ENCODE measurements at places on chromosomes 4 and X.

GRCh38 chrX:129780441-129781105 is 824 bp downstream of the SASH3 start:
- no peak for DNase-seq

DNA sequence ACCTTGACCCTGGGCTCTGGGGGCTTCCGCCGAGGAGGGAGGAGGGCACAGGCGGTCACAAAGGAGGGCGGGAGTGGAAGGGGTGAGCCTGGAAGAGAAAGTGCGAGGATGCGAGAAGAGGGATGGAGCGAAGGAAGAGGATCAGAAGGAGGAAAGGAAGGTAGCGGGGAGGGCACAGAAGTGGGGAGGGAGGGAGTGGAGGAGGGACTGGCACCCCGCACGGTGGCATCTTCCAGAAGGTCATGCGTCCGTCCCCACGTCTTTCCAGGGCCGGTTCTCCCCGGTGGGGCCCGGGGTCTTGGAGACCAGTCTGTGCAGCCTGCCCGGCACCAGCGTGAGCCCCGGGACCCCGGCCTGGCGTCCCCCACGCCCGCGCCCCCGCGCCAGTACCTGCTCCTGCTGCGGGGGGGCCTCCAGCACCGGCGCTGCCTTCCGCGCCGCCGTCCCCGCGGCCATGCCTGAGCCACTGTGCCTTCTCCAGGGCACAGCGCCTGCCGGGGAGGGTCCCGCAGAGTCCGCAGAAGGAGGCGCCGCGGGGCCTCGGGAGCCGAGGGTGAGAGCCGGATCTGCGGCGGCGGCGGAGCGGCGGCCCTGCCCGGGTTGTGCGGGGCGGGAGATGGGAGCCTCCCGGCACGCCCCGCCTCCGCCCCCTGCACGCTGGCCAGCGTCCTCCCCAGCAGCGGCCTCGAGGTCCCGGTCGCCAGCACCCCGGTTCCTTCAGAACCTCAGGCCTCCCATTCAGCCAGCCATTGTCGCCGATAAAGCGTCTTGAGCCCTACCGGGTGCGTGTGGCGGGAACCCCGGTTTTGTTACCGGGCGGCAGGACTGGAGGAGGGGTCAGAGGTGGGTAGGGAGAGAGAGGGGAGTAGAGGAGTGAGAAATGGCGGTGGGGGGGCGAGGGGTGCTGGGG is at the start of gene RNF175:
TSS of gene RNF175 (minus strand) at position 618 of the 910 bp plus-strand sequence. CDS start at position 456, 162 bp downstream.
- no peak for DNase-seq

DNA sequence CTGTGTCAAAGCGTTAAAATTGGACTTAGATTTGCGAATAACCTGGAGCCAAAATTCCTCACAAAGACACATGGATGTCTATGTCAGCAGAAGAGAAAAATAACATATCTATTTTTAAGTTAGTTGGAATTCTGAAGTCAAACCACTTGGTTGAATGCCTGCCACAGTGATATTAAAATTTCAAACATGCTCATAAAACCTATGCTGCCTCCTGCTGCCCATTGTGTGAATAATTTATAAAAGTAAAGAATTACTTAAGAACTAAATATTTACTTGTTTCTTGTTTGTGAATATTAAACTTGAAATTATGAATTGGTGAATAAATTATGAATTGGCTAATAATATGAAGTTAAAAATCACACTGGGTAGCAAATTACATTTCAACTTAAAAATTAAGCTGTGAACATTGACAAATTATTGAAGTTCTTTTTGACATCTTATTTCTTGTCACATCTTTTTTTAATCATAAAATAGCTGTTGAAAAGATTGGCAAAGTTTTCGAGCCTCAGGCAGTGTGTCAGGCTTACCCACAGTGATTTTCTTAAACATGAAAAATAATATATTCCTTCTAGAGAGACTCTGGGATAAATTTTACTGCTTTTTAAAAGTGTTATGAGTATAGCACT is 35.4 kb downstream of the FABP2 start:
- peak; percentile 40 for DNase-seq

- no peak for DNase-seq
Measured at GRCh38 chrX:15781961-15782699, 8.2 kb upstream of the ZRSR2 start.

- no peak for DNase-seq
Measured at GRCh38 chrX:121496966-121497365, 449.6 kb downstream of the GLUD2 start.

- DNase-seq = peak; percentile 46
Measured at GRCh38 chr4:8334786-8335460, 65.4 kb downstream of the HTRA3 start.

DNA sequence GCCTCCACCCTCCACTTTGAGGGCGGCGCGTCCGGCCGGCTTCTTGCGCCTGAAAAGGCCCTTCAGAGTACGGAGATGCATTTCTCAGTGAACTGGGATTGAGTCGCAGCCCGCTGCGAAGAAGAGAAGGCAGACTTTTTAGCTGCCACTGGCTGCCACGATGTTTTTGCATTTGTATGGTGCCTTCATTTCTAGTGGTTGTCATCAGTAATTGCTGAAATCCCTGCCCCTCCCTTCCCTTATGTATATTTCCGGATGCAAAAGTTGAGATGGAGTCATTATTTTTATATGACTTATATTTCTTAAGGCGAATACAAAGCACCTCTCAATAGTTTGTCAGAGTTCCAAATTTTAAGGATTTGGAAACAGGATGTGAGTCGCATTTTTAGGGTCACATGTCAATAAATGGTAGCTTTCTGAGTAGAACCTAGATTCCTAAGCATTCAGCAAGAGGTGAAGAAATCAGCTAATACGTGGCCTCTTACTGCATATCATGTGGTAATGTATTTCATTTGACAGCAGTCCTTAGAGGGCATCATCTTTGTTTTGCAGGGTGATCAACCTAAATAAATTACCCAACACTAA is 658 bp downstream of the ATP6AP2 start:
- no peak for DNase-seq

DNA sequence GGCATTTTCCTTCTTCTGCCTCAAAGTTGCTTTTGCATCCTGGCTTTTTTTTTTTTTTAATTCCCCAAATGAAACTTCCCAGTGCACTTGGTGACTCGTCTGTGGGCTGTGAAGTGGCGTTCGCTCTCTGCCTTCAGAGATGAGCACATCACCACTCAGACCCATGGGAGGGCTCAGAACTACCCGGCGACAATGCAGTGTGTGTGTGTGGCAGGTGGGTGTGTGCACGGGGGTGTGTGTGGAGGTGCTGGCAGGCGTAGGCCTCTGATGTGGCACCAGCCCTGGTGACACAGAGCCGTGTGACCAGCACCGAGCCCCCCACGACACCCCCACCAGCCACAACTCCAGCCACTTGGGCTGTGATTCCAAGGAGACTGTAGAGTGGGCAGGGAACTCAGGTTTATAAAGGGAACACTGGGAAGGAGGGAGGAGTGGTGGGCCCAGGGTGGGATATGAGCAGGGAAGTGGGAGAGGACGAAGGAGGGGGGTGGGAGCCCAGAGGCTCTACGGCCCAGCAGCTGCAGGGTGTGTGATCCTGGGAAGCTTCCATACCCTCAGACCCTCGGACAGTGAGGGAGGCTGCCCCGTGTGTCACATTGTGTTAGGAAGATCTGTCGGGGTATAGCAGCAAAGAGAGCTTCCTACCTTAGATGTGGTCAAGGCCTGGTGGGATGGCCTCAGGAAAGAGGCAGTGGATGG is 6.0 kb upstream of the WFS1 start:
- no peak for DNase-seq

DNA sequence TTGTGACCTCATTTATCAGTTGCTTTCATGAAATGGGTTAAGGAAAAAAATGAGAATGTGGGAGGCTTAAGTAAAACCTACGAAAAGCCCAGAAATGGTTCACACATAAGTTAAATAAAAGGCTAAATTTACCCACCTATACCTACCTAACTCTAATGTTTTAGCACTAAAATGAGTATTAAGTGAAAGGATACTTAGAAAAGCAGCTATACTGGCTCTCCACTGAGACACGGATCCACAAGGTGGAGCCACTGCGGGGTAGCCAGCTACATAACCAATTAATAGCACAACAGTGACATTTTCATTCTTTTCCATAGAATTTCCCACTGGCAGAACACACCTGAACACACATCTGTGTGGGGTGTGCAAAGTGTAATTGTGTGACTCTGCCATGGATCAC is 101.9 kb downstream of the MAML3 start:
- DNase-seq = no peak

- DNase-seq = no peak
Measured at GRCh38 chr4:8523766-8524165, 56.4 kb upstream of the GPR78 start.
